ENCODE measurements at places on chromosomes 12 and 14.

- no peak for DNase-seq
Measured at GRCh38 chr14:102726191-102726949, 50.9 kb upstream of the TRAF3 start.

DNA sequence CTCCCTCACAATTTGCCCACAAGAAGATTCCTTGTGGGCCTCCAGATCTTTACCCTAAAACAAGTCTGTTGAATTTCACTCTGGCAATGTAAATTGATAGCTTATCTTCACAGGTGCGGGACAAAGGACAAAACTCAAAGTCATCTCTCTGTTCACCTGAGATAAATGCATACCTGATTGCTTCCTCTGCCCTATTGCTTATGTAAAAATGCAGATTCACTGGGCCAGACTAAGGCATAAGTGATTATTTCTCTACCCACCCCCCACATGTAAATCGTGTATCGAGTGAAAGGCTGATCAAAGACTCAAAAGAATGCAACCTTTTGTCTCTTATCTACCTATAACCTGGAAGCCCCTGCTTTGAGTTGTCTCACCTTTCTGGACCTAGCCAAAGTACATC lies 316.8 kb downstream of the SSPN start:
- no peak for DNase-seq

GRCh38 chr14:97393244-97393643 lies 596.1 kb downstream of the VRK1 start:
- no peak for DNase-seq

GRCh38 chr12:32253154-32253790 lies 146.1 kb upstream of the FGD4 start:
- DNase-seq, result no peak

- DNase-seq, result no peak
Measured at GRCh38 chr12:102421802-102422583, 58.4 kb downstream of the IGF1 start.

GRCh38 chr12:117202033-117202432 lies 11.8 kb upstream of the FBXO21 start:
- no peak for DNase-seq

Data from activated CD4-positive, alpha-beta T cell treated with anti-CD3 and anti-CD28 coated beads, Interleukin-2, amount 50 U/mL, for 1 hour (primary cell).